NCI-H1048 (cell line): ENCODE measurements at places on chromosomes 1 and 21.

GRCh38 chr1:43156026-43156425 lies 16.1 kb downstream of the EBNA1BP2 start:
- DNase-seq, result no peak

GRCh38 chr1:160083968-160084770 lies 2.8 kb downstream of the KCNJ9 start:
- no peak for DNase-seq

- no peak for DNase-seq
Measured at GRCh38 chr1:155002464-155003226, at the start of gene ZBTB7B. TSS of gene ZBTB7B (plus strand) at chr1:155002802. CDS start at chr1:155014661, 11,859 bp downstream.

GRCh38 chr1:111249960-111250359 lies 22.4 kb downstream of the CHI3L2 start:
- no peak for DNase-seq

DNA sequence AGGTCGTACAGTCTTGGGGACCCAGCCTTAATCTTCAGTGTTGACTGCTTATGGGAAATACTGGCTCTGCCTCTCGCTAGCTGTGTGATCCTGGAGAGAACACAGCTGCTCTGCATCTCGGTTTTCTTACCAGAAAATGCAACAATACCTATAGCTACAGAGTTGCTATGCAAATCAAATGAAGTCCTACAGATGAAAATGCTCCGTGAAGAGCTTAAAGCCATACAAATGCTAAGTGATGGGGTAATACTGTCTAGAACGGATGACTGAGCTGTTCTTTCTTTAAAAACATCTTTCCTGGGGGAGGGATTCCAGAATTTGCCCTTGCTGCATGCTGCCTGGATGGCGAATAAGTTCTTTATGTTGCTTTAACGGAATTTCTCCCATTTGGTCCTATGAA lies 132.0 kb downstream of the ZBTB18 start:
- DNase-seq, result no peak

- no peak for DNase-seq
Measured at GRCh38 chr1:151067185-151067584, 3.4 kb upstream of the GABPB2 start.

GRCh38 chr1:218259800-218260199 lies 25.3 kb upstream of the RRP15 start:
- DNase-seq, result no peak

- DNase-seq, result no peak
Measured at GRCh38 chr1:98102345-98103030, 181.7 kb upstream of the DPYD start.

DNA sequence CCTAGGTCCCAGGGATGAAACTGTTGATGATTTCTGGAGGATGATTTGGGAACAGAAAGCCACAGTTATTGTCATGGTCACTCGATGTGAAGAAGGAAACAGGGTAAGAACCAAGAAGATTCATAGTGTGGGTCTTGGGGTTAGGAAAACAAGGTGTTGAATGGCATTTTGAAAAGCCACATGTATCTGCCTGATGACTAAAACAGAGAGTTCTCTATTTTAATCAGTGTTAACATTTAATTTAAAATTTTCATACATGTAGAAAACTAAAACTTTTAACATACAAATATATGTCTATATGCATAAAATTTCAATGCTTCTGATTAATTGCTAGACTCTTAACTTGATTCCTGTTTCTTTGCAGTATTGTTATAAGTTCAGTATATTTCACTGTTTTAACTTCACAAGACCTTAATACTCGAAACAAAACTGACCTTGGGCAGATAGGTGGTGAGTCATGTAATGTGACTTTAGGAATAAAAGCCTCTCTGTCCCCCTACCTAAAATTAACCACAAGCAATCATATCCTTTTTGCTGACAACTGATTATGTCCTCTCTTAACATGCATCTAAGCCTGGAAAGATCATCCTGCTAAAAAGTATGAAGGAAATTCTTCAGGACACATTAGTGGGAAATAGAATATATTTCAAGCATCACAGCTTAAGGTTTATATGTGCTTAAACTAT lies 95.6 kb downstream of the PTPRC start:
- DNase-seq, result no peak

- no peak for DNase-seq
Measured at GRCh38 chr21:20882462-20883407, 115.5 kb upstream of the NCAM2 start.

GRCh38 chr1:89659322-89660081 lies 26.6 kb downstream of the LRRC8C start:
- DNase-seq, result no peak

DNA sequence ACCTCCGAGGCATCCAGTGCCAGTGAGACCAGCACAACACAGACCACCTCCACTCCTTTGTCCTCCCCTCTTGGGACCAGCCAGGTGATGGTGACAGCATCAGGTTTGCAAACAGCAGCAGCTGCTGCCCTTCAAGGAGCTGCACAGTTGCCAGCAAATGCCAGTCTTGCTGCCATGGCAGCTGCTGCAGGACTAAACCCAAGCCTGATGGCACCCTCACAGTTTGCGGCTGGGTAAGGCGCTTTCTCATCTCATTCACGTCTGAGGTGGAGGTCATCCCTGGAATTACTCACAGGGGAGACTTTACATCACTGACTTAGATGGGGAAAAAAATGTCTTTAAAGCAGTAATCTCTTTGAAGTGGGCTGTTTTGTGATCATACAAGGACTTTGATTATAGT lies 106.3 kb downstream of the CD247 start:
- no peak for DNase-seq

GRCh38 chr1:167913895-167914496 lies at the start of gene ADCY10:
TSS of gene ADCY10 (minus strand) at chr1:167914134. CDS start at chr1:167905140, 8,994 bp downstream.
- no peak for DNase-seq

DNA sequence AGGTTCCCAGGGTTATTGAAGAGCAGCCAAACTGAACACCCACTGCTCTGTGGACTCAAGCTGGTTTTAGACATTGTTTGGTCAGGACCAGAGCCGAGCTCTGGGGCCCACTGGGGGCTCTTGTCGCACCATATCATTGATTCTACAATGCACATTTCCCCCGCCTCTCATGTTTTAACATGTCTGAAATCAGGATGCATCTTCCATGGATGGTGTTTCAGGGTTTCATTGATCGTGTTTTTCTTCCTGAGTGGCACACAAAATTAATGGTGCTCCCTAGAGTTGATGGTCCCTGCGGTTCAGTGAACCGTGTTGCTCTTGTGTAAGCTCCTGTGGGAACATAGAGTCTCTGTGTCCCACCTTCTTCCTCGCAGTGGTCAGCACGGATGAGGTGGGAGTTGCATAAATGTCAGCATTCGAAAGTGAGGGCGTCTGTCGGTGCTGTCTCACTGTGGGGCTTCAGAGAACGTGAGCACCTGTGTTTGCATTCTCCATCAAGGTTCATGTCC lies 38.3 kb downstream of the GALNT2 start:
- DNase-seq, result no peak

DNA sequence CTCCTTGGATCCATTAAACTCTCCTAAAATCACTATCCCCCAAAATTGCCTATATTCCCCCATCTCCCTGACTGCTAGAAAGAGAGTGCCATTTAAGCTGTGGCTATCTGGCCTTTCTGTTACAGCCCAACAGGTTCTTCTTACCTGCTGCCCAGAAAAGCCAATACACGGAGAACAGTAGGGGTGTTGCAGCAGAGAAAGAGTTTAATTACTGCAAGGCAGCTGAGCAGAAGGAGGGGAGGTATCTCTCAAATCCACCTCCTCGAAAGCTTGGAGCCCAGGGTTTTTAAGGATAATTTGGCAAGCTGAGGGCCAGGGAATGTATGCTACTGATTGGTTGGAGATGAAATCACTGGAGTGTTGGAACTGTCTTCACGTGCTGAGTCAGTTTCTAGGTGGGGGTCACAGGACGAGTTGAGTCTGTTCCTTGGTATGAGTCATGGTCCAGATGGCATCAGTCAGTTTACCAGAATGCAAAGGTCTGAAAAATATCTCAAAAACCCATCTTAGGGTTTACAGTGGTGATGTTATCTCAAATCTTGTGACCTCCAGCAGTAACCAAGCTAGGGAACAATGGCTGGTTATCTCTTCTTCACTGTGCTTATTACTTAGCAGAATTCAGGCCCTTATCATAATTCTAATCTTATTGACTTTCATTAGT lies 89.8 kb downstream of the SMYD3 start:
- DNase-seq, result no peak

GRCh38 chr1:184935920-184936798 lies 38.1 kb downstream of the NIBAN1 start:
- no peak for DNase-seq

- no peak for DNase-seq
Measured at GRCh38 chr1:6732942-6733341, 31.3 kb upstream of the DNAJC11 start.

GRCh38 chr1:224042557-224043118 lies 71.3 kb upstream of the FBXO28 start:
- DNase-seq, result no peak

- DNase-seq, result no peak
Measured at GRCh38 chr1:218281285-218281684, 3.8 kb upstream of the RRP15 start.

GRCh38 chr1:244444854-244445253 lies 6.9 kb downstream of the ADSS2 start:
- DNase-seq, result no peak

DNA sequence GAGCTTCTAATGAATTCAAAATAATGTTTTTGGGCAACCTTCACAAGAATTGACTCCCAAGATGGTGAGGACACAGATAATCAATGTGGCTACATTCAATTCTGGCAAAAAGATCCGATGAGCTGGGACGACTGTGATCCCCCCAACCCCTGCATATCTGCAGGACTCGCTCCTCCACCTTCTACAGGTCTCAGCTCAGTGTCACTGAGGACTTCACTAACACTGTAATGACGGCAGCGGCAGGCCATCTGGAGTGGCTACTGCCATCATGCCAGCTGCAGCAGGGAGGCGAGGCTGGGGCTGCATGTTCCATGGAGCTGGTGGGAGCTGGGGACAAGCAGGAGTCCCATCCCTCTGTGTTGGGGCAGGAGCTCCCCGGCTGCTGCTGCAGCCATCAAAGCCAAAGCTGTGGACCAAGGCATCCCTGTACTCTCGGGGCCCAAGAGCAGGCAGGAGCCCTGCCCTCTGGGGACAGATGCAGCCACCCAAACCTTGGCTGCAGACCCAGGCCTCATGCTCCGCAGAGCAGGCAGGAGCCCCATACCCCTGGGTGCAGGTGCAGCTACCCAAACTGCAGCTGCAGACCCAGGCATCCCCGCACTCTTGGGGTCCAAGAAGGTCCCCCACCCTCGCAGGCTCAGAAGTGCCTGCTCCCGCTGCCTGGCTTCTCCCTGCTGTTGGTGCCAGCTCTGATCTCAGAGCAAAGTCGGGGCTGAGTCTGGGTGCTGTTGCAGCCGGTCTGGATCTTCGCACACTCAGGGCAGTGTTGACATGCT lies 12.2 kb upstream of the DHRS3 start:
- DNase-seq, result no peak
